ENCODE measurements at places on chromosomes 2 and 18.

- no peak for DNase-seq
These were observed 211.4 kb downstream of the PRKCE start for GRCh38 chr2:45862843-45863242.

- DNase-seq: no peak
These were observed 184.2 kb downstream of the CTIF start for GRCh38 chr18:48723016-48723415.

- DNase-seq: no peak
These were observed 61.2 kb downstream of the FARSB start for GRCh38 chr2:222594679-222595078.

GRCh38 chr18:79815657-79816056, 17.9 kb downstream of the KCNG2 start:
- DNase-seq: no peak

DNA sequence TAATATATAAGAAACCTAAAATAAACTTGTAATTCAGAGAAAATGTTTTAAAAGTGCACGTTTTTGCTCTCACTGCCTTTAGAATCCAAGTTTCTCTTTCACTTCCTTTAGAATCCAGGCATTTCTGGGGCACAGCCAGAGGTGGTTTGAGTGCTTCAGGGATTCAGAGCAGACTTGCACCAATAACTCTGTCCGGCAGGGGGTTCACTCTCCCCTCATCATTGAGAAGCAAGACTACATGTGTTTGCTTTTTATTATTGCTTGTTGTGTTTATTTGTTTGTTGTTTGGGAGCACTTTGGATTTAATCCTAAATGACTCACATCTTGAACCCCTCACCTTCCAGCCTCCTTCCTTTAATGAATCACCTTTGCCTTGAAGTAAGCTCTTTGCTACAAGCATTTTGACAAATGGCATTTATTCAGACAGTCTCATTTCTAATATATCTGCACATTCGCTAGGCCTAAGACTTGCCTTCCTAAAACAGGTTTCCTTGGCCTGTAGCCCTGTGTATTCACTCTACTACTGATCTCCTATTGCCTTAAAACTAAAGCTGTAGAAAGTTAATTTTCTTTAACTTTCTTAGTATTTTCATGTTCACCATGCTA, 233.5 kb upstream of the ATP5MC3 start:
- no peak for DNase-seq

- DNase-seq: no peak
These were observed 4.4 kb downstream of the IL1B start for GRCh38 chr2:112831946-112832840.

All from stimulated activated CD4-positive, alpha-beta T cell treated with anti-CD3 and anti-CD28 coated beads, TNF-alpha, amount 100 ng/mL, for 24 hours (primary cell).